Esophagus squamous epithelium (tissue), 5 donors: ENCODE measurements at places on chromosomes 2 and 18.

DNA sequence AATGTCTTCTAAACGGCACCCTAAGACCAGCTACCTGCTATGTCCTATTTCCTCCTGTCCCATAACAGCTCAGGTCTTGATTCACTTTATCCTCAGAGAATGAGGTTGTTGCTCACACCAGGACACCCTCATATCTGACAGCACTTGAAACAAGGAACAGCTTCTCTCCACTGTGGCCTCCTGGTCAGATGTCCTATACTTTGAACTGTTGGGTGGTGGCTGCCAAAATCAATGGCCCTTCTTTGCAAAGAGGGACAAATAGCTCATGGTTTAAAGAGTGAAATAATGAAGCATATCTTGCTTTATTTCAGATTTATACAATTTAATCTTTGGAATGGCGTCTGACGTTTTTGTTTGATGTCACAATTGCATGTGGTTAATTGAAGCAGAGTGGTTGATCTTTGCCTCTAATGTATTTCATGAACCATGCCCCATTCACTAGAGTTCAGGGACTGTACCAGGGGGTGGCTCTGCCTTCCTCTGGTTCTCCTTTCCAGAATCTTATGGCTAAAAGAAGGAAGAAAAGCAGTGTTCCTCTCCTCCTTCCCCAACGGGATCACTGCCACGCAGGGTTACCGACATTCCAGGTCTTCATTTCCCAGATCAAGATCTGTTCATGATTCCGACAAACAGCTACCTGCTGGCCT, 24.1 kb upstream of the ZCCHC2 start:
- no peak for DNase-seq

GRCh38 chr2:119276864-119277263, 53.2 kb downstream of the STEAP3 start:
- no peak for DNase-seq

DNA sequence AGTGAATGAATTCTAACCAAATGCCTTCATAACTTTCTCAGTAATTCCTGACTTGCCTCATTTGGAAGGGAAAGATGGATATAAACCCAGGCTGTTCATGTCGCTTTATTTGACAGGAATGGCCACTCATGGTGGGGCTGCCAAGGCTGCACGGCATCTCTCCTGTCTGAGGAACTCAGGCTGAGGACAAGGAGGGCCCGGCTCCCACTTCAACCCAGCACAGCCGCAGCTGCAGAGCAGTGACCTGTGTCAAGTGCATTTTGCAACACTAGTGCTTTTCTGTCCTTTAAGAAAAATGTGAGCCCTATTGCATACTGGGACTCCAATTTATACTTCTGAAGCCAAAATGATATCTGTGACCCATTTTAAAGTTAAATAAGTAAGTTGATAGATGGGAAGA, 45.8 kb upstream of the GALR1 start:
- no peak for DNase-seq

DNA sequence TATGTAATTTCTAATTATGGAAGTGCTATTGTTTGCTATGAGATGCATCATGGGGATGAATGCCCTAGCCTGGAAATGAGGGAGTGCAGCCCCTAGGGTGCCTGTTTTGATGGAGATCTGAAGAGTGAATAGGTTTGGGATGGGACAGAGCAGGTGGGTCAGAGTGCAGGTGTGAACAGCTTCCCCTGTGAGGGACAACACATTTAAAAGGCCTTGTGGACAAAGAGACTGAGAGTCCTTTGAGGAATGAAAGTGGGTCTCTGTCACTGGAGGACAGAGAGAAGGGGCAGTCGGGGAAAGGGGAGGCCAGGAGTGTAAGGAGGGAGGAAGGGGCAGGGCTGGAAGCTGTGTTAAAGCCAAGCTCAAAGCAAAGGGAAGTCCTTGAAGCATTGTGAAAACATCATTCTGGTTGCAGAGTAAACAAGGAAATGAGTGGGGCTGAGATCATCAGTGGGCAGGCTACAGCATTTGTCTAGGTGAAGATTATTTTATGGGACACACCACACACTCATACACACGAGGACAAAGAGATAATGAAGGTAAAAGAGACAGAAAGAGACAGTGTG, 877.6 kb downstream of the SLC4A3 start:
- no peak for DNase-seq

GRCh38 chr18:55997151-55997561, 409.2 kb upstream of the TCF4 start:
- no peak for DNase-seq

- no peak for DNase-seq
Observed at GRCh38 chr2:70396612-70397011, 94.7 kb upstream of the FAM136A start.

DNA sequence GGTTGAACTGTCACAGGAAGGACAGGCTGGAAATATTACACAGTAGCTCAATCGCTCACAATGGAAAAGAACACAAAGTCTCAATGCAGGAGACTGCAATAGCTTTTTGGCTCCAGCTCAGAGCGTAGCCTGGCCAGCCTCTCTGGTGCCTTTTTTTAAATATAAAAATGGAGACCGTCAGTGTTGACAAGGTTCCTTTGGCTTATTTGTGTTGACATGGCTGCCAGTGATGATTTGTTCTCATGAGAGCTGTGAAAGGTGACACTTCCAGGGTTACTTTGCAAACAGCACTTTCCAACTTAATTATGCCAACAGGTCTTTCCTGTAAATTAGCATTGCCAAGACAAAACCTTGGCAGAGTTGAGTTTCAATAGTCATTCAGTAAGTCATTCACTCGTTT, 70.8 kb downstream of the KCNE4 start:
- DNase-seq, result no peak

DNA sequence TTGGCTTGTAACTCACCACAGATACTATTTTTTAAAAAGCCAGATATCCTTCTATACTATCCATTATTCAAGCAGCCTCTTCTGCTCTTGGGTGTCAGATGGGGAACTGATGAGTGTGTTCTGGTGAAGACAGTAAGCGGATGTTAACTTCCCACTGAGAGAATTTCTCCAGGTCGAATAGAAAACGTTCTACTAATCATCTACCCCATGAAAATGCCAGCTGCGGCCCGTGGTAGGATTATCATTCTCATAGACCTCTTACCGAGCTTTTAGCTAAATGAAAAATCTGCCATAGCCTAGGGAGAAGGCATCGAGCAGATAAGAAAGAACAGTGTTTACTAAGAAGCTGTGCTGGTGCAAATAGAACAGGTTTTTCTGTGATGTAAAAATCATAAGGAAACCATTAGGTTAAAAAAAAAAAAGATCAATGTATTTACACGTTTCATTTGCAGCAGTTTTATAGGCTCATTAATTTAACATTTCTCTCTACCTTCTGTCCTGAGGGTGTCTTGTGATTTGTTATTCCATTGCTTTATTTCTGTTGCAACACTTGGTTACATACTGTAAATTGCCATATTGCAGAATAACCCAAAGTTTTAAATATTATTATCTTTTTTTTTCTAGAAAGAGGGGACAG, 1521.5 kb upstream of the ZEB2 start:
- DNase-seq, result no peak

- DNase-seq, result no peak
Observed at GRCh38 chr18:3791238-3791637, 341.3 kb downstream of the TGIF1 start.

- DNase-seq, result no peak
Observed at GRCh38 chr2:96423828-96424227, 81.3 kb downstream of the NEURL3 start.

DNA sequence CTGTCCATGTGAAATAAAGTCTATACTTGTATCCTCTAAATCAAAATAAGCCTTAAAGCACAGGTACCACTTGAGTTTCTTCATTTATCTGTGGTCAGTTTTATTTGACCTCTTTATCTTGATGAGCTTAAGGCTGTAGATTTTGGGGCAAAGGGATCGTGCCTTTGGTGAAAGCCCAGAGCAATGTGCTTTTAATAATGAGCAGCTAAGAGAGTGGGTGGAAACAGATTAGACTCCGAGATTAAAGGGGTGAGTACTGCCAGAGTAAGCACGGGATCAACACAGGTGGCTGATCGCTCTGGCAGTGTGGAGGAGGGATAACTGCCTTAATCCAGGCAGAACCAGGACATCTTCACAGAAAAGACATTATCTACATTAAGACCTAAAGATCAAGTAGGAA, 280.4 kb downstream of the TDRD15 start:
- DNase-seq, result no peak
